ENCODE measurements at places on chromosomes 13 and 19.

DNA sequence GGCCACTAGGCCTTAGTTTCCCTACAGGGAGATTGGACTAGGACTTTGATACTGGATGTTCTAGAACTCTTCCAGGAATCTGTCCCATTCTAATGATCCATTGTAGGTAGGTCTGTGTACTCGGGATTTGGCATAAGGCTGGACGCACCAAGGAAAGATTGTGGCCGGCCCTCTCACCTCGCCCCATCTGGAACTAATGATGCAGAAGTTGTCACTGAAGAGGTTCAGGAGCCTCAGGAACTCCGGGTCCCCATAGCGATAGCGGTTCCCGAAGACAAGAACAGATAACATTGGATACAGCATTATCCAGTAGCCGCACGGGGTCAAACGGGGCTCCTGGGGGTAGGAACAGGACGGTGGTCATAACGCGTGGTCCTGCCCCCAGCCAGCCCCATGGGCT lies 11.2 kb downstream of the EGLN2 start:
- DNase-seq = no peak

DNA sequence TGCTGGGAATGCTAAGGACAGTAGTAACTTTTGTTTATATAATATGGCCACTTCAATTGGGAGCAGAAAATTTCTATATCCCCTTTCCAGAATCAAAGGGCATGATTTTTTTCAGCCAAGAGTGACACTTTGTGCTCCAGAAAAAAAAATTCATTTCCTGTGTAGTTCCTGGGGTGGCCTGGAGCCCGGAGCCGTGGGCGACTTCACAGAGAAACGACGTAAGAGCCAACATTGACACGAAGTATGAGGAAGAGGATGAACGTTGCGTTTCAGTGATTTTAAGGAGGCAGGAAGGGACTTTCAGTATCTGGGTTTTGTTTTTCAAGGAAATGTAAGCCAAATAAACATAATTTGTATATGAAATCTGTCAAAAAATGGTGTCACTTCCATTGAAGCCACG lies 187.6 kb downstream of the STK24 start:
- no peak for DNase-seq

DNA sequence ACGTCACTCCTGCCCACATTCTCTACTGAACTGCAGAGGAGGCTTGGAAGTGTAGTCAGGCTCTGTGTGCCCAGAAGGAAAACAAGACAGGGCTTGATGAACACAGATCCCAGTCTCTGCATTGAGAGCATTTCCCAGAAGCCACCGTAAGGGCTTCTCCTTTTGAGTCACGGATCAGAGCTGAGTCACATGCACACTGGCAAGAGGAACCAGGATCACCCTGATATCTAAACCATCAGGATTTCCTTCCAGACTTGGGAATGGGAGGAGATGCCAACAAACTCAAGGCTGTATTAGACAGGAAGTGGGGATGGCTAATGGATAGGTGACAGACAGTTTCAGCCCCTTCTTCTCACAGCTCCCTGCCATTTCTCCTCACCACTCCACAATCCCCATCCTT lies 17.7 kb upstream of the FBXO17 start:
- no peak for DNase-seq

GRCh38 chr19:5627395-5627904 lies 4.6 kb downstream of the SAFB start:
- no peak for DNase-seq

- no peak for DNase-seq
Measured at GRCh38 chr13:40402931-40403431, 263.5 kb downstream of the FOXO1 start.

DNA sequence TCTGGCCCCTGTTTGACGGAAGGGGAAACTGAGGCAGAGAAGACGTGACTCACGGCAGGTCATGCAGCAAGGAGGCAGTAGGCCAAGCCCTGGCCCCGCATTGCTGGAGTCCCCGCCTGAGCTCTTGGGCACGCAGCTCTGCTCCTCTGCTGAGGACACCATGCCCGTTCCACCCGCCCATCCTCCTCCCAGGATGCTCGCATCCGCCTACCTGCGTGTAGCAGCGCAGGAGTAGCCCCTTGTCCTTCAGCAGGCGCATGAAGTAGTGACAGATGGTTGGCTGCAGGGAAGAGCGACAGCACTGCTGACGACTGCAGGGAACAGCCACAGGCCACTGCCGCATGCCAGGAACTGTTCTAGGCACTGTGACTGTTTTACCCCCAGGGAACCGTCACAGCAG lies 10.5 kb downstream of the SIRT2 start:
- DNase-seq = no peak

DNA sequence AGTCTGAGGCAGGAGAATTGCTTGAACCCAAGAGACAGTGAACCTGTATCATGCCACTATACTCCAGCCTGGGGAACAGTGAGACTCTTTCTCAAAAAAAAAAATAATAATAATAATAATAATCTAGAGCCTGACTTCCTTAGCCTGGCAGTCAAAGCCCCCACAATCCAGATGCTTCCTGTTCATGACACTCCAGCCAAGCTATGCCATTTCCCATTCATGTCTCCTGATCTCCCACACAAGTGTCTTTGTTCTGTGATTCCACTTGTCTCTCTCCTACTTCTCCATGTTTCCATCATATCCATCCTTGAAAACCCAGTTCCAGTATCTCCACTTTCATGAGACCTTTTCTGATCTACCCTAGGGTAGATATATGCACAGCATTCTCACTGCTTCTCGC lies 150.7 kb downstream of the FOXO1 start:
- DNase-seq = no peak

DNA sequence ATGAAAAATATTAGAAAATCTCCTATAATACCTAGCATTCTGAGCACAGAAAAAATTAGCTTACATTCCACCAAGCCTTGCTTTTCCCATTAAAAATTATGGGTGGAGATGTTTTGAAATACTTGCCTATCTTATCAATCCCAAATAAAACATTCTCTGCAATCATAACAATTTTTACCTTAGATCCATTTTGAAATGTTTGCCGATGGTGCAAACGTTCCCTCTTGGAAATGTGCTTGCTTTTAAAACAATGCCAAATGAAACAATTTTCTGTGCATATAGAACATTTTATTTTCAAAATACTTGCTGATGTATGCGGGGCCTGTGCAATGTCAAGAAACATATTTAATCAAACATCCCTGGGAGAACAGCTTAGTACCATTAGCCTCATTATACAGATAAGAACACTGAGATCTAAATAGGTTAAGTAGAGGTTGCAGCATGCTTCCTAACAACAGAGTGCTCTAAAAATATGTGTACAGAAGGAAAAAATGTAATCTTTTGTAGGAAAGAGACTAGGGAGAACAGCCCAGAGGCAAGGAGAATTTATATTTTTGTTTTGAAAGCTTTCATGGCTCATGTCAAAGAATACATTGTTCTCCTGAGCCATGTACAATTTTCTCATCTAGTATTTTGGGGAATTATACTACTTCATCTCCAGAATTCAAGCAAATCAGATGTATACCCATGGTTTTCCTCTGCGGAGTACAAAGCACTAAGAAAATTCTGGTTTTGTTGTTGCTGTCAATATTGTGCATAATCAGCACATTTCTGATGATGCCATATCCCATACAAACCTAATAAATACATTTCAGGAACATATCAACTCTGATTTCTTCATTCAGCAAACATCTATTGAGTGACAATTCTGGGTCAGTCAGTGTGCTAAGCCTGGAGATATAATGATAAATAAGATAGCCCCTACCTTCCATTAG lies 25.9 kb upstream of the FNDC3A start:
- DNase-seq = no peak

DNA sequence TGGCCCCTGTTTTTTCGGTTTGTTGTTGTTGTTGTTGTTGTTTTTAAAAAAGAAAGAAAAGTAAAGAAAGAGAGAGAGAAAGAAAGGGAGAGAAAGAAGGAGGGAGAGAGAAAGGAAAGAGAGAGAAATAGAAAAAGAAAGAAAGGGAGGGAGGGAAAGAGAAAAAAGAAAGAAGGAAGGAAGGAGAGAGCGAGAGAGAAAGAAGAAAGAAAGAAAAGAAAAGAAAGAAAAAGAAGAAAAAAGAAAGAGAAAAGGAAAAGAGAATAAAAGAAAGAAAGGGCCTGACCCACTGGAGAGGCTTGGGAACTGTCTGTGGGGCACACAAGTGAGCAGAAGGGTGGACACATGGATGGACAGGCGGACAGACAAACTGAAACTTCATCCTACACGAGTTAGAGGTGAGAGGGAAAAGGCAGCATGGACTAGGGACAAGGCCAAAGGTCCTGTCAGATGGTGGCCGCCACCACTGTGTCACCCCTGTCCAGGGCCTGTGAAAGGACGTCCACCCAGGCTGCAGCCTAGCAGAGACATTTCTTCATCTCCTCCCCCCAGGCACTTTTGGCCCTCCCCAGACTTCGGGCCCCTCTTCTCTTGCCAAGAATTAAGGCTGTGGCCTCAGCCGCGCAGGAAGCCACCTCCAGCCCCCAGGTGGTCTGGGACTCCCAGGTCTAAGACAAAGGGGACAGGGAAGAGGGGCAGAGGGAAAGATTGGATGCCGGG lies 9.1 kb upstream of the BCAM start:
- DNase-seq = no peak

GRCh38 chr19:14166999-14167575 lies 30.7 kb upstream of the ASF1B start:
- DNase-seq = no peak

DNA sequence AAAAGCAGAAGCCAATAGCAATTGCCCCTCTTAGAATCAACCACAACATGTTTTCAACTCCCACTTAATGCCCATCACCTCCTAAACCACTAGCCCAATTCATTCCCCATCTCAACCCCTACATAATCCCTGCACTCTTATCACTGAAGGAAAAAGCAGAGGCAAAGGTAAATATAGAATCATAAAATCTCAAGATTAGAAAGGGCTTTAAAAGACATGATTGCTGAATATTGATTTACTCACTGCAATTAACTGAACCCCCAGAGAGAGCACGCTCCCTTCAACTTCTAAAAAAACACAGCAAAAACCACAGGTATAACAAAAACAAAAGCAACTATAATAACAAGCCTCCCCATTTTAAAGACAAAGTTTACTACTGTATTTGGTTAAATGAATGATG lies 15.1 kb upstream of the POU4F1 start:
- no peak for DNase-seq

- no peak for DNase-seq
Measured at GRCh38 chr19:2046046-2046907, 4.8 kb downstream of the MKNK2 start.

DNA sequence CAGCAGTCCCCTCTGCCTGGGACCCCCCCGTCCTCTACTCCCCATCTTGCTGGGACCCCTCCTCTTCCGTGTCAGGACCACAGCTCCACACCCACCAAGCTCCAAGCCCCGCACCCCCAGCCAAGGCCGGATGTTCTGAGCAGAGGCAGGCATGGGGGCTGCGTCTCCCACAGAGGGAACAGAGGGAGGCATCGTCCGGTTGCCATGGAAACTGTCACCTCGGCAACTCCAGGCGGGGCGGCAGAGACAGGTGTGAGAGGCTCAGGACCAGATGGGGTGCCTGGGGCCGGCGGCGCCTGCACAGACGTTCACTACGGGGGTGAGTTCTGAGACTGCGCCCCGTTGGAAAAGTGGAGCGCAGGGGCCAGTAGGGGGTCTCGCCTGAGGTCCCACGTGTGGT lies 5.4 kb downstream of the RNU6-9 start:
- no peak for DNase-seq
